ENCODE measurements at places on chromosomes 5 and 9. TPM values are rescaled to one million over a fixed set of nuclear protein-coding genes. Genes with fewer than 3 reads are reported as not detected.

Gene LRRC19
- not detected for total RNA-seq

Gene PCDH1
- total RNA-seq = 61.4 TPM

Gene CTNND2
- total RNA-seq = 30.4 TPM

Gene SMIM33
- total RNA-seq = not detected

Gene CATSPER3
- 0.91 TPM for total RNA-seq

Gene PCDHB3
- total RNA-seq = 2.4 TPM

DNA sequence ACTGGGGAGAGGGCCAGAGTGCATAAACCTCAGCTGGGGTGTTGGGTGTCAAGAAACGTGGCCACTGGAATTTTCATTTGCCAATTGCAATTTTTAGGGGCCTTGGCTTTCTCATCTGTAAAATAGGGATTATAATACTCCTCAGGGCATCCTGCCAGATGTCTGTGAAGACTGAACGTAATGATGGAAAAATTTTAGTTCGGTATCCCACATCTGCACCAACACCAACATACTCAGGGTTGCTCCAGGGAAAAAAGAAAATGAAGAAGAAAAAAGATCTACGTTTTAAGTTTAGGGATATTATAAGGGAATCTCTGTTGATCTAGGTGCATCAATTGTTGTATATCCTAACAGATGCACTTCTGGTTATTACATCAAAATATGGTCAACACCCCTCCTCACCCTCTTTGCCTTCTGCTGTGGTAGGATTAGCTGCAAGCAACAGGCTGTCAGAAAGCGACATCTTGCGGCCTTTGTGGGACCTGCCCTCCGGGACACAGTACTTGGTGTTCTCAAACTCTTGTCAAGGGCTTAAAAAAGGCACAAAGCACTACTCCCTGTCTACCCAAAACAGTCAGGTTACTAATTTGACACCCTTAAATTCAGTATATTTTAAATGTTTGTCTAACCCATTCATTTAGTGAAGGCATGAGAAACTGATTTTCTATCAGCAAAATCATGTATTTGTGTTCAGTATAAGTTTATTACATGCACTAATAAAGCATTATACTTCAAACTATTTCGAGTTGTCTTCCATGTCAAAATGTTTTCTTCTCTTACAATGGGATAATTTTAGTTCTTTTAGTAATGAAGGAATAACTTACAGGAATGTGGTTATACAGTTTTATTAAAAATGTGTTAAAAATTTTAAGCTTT is 8.3 kb upstream of the TBC1D2 start:
- peak; percentile 74 for DNase-seq
- no peak overlapping the region for H3K27ac ChIP-seq
- no peaks in the 10 kb centered on the region for H3K36me3 ChIP-seq
- H3K27me3 ChIP-seq = no peaks in the 10 kb centered on the region

DNA sequence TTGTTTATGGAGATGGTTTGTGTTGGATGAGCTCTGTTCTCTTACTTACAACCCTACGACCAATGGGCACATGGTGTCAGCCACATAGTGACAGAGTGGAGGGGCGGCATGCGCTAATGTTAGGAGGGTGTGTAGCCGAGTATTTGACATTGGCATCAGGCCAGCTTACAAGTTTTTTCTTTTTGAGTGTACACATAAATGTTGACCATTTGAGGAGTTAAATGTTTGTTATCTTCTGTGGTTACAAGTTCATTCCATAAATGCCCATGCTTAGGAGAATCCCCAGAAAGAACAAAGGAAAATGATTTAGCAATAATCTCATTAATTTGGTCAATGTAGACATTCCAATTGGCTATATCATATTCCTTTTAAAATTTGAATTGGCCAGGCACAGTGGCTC is 180.1 kb upstream of the ELL2 start:
- H3K36me3 ChIP-seq = no peaks in the 10 kb centered on the region
- H3K4me1 ChIP-seq = no peaks in the 10 kb centered on the region
- DNase-seq = no peak
- no peaks in the 10 kb centered on the region for H3K27me3 ChIP-seq
- H3K4me3 ChIP-seq = no peak overlapping the region
